Activated effector memory CD4-positive, alpha-beta T cell treated with Interleukin-2 at 50 U/mL for 16 hours (primary cell): ENCODE measurements at places on chromosomes 2 and 18.

DNA sequence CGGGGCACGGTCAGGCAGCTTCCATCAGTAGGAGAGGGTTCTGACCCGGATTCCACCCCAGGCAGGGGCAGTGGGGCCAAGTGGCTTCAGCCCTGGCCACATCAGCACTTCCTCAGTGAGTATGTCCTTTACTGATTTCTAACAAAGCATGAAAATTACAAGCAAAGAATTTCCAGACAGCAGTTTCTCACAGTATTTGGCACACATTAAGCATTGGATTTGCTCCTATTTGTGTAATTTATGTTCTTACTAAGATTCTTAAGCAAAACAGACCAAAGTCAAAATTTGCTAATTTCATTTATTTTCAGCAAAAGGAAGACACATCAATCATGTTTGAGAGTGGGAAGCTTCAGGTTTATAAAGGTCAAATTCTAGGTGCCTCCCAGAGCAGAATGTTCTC, 73.3 kb upstream of the NFATC1 start:
- DNase-seq = no peak

GRCh38 chr2:215949991-215950404, 63.4 kb downstream of the MREG start:
- no peak for DNase-seq

- DNase-seq = peak; percentile 23
Measured at GRCh38 chr18:3451989-3452749, 2.2 kb downstream of the TGIF1 start.

- DNase-seq = no peak
Measured at GRCh38 chr2:111534910-111535352, 349.1 kb downstream of the ANAPC1 start.

DNA sequence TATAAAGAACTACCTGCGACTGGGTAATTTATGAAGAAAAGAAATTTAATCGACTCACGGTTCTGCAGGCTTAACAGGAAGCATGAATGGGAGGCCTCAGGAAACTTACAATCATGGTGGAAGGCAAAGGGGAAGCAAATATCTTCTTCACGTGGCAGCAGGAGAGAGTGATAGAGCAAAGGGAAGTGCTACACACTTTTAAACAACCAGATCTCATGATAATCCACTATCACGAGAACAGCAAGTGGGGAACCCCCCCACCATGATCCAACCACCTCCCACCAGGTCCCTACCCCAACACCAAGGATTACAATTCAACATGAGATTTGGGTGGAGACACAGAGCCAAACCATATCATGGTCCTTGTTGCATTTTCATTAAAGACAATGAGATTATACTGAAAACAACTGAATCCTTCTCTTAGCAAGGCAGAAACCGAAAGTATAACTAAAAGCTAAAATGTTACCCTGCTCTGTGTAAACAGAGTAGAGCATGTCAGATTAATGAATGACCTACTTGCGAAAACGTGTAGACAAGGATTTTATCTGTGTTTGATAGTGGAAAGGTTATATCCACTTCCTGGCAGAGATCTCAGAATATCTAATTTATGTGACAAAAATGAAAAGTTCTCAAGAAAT, 60.1 kb upstream of the RBBP8 start:
- DNase-seq = no peak
